ENCODE measurements at places on chromosomes 5 and 9.

DNA sequence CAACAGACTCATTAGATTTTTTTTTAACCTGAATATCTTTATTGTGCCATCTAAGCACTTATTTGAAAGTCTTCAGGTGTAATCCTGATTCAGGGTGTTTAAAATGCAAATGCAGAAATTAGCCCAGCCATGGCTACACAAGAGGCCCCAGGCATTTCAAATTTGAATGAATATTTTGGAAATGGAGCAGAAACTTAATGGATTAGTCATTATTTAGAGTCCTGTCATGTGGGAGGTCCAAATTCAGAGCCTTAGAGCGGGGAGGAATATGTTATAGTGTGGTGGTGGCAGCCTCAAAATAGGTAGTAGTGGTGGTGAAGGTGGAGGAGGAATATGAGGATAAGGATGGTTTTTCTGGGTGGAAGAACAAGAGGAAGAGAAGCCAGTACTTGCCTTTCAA, 567.0 kb downstream of the RAB3C start:
- no peak for DNase-seq

GRCh38 chr9:109923806-109924205, 143.8 kb downstream of the PALM2AKAP2 start:
- DNase-seq = no peak

DNA sequence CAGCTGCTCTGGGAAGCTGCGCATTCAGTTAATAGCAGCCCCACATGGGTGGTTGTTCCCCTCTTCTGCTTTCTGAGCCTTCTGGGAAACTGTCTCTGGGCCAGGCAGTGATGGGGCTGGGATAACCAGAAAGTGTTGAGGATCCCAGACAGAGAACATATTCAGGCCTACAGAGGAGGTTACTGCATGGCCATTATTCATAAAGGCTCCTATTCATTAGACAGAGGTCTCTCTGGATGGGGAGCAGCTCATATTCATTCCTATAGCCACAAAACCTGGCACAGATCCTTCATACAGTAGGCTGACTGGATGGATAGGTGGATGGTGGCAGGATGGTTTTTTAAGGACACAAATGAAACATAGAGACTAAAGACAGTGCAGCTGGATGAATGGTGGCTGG, 76.3 kb downstream of the HSPA4 start:
- DNase-seq = no peak

DNA sequence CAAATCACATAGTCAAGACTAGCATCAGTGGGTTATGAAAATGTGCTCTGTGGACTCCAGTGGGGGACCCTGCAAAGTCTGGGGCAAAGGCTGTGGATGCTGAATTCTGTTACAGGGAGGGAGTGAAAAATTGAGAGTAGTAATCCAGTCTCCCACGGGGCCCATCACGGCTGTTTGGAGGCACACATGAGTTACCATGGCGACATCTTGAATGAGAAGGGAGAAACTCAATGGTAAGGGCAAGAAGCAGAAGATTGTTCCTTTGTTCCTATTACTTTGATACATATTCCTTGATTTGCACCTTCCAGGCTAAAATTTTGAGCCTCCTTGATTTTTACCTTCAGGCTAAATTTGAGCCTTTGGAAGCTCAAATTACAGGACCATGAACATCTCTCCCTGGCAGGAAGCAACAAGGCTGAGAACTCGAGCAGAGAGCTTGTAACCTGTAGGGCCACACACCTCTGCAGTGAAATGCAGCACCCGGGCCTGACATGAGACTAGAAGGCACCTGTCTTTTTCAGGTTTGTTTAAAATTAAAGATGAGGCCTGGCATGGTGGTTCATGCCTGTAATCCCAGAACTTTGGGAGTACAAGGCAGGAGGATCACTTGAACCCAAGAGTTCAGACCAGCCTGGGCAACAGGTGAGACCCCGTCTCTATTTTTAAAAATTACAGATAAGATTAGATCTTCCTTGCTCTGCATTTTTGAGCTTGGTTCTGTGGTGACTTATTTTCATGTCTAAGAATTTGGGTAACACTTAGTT, 31.0 kb upstream of the ZFR start:
- DNase-seq = no peak

GRCh38 chr5:173488144-173488543, 128.3 kb downstream of the BOD1 start:
- DNase-seq = no peak

- no peak for DNase-seq
Measured at GRCh38 chr9:109323771-109324170, 2.9 kb upstream of the EPB41L4B start.

DNA sequence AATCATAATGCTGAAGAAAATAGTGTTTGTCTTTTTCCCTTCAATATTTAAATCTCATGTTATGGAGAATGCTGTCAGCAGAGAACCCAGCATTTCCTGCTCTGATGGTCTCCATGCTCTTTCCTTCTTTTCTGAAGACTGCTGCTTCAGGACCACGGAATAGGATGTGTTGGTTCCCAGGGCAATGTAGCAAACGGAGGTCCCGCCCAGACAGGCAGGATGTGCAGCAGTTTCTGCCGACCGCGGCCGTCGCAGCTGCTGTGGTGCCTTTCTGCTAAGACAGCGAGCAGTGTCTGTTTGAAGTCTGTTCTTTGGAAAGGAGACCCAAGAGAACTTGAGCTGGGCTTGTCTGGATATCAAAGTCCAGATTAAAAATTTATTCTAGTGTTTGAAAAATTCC, 654.3 kb downstream of the CCDC171 start:
- DNase-seq = no peak

DNA sequence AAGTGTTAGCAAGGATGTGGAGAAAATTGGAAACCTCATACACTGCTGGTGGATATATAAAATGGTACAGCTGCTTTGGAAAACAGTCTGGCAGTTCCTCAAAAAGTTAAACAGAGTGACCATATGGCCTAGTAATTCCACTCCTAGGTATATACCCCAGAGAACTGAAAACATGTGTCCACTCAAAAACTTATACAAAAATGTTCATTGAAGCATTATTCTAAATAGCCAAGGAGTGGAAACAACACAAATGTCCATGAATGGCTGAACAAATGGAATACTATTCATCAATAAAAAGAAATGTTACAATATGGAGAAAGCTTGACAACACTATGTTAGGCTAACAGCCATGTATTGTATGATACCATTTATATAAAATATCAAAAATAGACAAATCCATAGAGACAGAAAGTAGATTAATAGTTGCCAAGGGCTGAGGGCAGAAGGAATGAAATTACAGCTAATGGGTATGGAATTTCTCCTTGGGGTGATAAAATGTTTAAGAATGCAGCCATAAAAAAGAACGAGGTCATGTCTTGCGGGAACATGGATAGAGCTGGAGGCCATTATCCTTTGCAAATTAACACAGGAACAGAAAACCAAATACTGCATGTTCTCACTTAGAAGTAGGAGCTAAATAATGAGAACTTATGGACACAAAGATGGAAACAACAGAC, 33.6 kb upstream of the FBP1 start:
- no peak for DNase-seq

Data from 8988T (cell line).